Renal cortical epithelial cell (primary cell): ENCODE measurements at places on chromosomes 1 and 21. TPM values are rescaled to one million over a fixed set of nuclear protein-coding genes. Genes with fewer than 3 reads are reported as not detected.

The KCNA3 gene
- not detected in 2 replicates for total RNA-seq

DNA sequence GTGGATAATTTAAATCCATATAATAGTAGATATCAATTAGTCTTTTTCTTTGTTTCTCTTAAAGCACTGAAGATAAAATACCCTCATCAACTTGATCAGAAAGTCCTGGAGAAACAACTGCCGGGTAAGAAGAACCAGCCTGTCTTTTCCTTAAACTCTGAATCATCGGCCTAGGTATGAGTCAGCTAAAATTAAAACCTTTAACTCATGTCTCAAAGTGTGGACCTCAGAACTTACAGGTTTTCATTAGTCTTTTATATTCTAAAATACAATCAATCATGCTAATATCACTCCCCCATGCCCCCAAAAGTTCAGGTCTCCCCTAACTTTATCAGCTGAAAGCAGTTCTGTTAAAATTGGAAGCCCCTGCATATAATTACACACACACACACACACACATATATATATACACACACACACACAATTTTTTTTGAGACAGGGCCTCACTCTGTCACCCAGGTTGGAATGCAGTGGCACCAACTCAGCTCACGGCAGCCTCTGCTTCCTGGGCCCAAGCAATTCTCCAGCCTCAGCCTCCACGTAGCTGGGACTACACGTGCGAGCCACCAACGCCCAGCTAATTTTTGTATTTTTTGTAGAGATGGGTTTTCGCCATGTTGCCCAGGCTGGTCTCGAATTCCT is 61.3 kb downstream of the B3GALNT2 start:
- peak; percentile 85 for DNase-seq

GRCh38 chr1:244161236-244161510 is 110.1 kb downstream of the ZBTB18 start:
- DNase-seq = no peak

The IFNAR2 gene
- total RNA-seq = 18.4 and 44.5 TPM in 2 replicates

DNA sequence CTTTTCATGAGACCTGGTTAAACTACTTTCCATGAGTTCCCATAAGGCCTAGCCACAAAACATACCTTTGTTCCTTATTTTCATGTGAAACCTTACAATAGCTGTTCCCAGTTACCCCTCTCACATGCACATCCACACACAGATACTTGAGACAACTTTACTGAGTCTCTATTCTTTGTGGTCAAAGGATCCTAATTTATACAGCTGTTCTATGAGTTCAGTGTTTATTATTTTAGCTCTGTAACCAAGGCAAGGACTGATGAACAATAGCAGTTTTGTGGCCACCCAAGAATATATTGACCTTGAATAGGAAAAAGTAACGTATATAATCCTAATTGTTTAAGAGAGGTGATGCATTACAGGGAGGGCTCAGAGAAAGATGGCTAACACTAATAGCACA is 160.5 kb upstream of the CACYBP start:
- DNase-seq = no peak

The SLC37A1 gene
- 15.0 and 39.6 TPM in 2 replicates for total RNA-seq

DNA sequence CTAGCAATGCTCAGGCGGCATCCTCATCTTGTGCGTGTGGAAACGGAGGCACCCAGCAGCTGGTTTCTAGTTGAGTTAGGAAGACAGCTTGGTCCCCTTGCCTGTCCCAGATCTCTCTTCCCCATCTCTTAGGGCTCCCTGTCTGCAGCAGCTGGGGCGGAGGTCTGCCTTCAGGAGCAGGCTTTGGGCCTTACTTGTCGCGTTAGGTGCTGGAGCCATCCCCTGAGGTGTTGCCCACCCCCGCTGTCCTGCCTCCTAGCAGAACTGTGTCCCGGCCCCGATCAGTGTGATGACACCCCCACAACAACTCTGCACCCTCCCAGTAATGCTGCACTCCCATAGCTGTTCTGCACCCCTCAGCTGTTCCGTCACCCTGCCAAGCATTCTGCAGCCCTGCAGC is 40.7 kb downstream of the UMODL1 start:
- no peak for DNase-seq

- no peak for DNase-seq
These were observed 42.3 kb downstream of the KRTAP10-1 start for GRCh38 chr21:44497703-44498126.

The AMY1C gene
- total RNA-seq = not detected in 2 replicates

DNA sequence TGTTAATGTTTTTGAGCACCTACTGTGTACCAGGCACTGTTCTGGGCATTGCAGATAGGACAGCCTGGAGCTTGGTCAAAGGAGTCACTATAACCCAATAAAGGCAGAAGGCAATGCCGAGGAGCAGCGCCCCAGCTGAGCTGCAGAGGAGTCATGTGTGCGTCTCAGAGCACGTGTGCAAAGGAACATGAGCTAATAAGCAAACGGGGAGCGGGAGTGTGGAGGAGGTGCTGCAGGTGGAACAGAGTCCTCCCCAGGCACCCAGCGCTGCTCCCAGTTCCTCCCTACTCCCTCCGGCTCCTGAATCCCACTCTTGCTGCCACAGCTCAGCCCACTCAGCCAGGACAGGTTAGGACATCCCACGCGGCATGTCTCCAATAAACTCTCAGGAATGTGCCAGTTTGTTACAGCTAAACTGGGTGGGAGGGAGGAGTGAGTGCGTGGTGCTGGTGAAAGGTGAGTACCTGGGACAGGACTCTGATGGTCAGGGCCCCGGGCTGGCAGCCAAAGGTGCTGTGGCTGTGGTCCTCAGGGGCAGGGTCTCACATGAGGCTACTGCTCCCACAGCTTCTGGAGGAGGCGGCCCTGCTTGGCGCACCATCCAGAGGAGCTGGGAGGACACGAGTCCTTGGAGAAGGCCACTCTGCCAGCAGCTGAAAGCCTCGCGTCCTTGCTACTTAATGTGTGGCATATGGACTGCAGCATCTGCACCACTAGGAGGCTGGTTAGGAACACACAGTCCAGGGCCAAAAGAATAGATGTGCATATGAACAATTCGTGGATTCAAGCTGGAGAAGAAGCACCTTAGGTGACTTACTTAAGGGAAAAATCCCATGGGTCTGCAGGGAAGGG is 52.3 kb downstream of the GRIK3 start:
- no peak for DNase-seq

GRCh38 chr1:88800382-88801051 is 90.8 kb downstream of the GTF2B start:
- DNase-seq = no peak

DNA sequence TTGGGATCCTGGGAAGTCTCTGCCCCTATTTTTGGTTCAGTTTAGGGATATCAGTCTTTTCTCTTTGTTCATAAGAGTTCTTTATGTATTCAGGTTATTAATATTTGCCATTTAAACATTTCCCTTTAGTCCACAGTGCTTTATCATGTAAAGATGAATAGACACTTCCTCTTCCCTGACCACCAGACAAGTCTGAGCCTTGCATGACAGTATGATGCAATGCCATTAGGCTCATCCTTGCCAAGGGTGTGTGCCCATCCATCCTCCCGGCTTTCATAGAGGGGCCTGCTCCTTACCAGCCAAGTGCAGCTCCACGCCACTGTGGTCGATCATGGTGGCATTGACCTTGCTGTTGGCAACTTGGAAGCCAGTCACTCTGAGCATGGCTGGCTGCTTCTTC is 52.1 kb downstream of the ZSCAN20 start:
- no peak for DNase-seq

- no peak for DNase-seq
These were observed 44.3 kb downstream of the INAVA start for GRCh38 chr1:200938955-200939354.

The ATP1A4 gene
- total RNA-seq = not detected in 2 replicates
